ENCODE measurements at places on chromosomes 2 and 18.

DNA sequence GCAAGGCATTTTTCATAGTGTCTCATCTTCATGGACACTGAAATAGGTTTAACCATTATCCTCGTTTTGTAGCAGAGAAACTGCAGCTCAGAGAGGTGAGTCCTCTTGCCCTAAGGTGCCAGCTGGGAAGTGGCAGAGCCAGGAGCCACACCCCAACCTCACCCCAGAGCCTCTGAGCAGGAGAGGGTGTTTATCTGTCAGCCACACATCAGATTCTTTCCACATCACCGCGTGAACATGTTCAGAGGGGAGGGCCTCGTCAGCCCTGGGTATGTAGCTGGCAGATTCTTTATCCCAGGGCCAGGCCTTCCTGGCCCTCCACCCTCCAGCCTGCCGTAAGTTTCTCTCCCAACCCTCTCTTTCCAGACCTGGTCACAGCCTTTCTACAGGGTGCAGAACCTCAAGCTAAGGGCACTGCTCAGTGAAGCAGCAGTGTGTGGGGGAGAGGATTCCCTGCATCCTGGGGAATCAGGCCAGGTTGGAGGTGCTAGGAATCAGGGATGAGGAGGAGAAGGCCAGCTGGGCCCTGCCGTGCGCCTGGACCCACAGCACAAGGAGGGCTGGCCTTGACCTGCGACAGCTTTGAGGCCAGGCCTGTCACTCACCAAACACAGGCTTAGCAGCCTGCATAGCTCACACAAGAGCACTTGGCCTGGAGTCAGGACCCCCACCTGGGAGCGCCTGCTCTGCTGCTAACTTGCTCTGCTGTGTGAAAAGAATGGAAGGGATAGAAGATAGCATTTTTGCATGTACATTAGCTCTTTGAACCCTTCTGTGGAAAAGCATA, 111.3 kb upstream of the MCFD2 start:
- DNase-seq = no peak

DNA sequence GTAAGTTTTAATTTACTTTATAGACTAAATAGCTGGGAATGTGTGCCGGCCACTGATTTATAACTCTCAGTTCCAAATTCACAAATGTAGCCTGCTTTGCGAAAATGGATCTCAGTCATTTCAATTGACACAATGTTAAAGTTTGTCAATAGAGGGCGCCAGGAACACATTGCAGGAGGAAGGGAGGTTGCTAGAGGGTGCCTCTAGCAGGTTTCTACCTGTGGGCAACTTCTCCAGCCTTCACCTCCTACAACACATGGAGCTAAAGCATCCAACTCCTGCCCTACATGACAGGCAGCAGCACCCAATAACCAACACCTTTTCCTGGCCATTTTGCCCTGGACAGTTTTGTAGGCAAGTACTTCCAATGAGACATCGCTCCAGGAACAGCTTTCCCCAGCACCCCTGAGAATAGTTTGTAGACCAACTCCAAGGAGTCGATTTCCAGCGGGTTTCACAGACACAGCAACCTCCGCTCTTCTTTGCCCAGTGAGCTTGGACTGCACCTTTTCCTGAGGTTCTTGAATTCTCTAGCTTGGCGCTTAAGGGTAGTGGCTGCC, 784.8 kb upstream of the CDH2 start:
- DNase-seq = no peak

DNA sequence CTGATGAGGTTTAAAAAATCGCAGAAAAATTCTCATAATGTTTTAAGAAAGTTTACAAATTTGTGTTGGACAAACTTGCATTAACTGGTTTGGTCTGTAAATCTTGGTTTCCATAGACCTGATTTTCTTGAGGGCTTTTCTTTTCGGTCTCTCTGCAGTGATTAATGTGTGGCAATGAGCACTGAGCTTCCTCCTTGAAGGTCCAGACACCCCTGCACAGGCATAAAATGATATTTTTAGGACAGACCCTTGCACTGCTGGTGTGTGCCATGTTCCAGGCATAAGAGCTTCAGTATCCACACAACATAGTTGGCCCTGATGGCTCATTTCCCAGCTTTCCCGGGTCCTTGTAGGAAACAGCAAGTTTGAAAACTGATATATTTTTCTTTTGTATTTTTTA, 33.7 kb downstream of the MRPL33 start:
- DNase-seq = no peak

- DNase-seq = peak; percentile 20
Observed at GRCh38 chr2:225041207-225041850, 939 bp downstream of the DOCK10 start.

- DNase-seq = no peak
Observed at GRCh38 chr18:7711495-7711894, 144.4 kb downstream of the PTPRM start.

DNA sequence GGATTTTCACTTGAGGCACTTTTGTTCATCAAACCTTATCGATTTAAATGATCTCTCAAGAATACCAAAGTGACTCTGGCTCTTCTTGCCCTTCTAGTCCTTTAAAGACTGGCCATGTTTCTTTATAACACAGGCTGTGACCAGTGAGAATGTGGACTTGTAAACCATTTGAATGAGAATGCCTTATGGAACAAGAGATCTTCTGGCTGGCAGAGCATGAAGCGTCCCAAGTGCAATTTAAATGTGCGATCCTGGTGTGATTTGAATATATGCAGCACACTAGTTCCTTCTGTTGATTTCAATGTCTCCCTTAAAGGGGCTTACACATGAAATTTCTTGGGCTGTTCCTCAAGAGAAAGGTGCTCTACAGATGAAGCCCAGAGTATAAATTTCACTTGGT, 262.4 kb upstream of the CCDC68 start:
- no peak for DNase-seq

GRCh38 chr2:226725126-226725860, 74.3 kb downstream of the IRS1 start:
- no peak for DNase-seq

- DNase-seq = no peak
Observed at GRCh38 chr2:25234738-25235137, 66.4 kb upstream of the POMC start.

- no peak for DNase-seq
Observed at GRCh38 chr2:227430639-227431038, 41.3 kb upstream of the AGFG1 start.

GRCh38 chr18:24220318-24220688, 81.4 kb downstream of the CABYR start:
- no peak for DNase-seq

DNA sequence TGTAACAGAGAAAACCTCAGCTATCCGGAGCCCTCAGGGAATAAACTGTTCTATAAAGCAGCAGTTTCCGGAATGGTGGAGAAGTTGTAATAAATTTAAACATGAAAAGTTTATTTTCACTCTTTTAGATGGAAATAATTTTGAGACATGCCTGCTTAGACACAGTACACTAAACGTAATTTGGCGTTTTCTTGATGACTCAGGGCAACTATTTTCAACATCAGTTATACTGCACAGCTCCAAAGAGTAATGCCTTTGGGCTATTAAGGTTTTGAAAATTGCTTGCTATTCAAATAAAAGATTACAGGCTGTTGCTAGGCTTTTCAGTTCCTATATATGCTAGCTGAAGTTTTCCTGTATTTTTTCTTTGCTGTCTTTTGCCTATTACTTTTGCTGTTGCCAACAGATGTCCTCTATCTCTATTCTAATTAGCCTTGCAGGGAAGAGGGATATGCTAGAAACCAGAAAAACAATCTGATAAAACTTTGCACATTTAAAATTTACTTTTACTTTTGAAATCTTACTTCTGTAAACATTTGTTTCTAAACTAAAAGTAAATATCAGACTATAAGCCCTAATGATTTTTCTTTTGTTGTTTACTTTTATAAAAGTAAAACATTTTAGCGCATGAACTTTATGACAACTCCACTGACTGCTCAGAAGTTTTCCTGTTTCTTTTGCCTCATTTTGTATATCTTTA, 113.4 kb upstream of the WDSUB1 start:
- DNase-seq = no peak

- DNase-seq = no peak
Observed at GRCh38 chr2:24313744-24314632, 46.3 kb downstream of the ITSN2 start.

DNA sequence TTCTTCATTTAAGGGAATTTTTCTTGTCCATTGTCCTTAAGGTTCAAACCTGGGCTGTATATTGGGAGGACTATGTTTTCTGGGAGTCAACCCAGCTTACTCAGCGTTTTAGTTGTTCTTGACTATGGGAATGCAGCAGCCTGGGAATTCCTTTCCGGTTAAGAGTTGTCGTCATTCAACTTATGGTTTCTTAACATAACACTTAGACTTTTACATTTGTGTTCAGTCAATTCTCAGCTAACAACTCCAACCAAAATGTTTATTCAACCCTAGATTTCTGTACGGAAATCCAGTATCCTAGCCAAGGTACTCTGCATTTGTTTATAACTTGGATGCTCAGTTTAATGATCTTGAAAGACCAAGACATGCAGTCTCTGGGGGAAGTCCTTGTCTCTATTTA, 960.9 kb downstream of the CBLN2 start:
- no peak for DNase-seq

- peak; percentile 65 for DNase-seq
Observed at GRCh38 chr2:20235655-20236305, 10.8 kb upstream of the SDC1 start.

GRCh38 chr2:201860636-201861066, 54.3 kb downstream of the CDK15 start:
- peak; percentile 35 for DNase-seq

GRCh38 chr18:78927156-78927555, 52.5 kb upstream of the SALL3 start:
- DNase-seq = no peak

- no peak for DNase-seq
Observed at GRCh38 chr2:166959556-166959955, 71.3 kb downstream of the XIRP2 start.

GRCh38 chr2:178550352-178550751, 70.1 kb downstream of the PLEKHA3 start:
- no peak for DNase-seq

- DNase-seq = no peak
Observed at GRCh38 chr2:47088371-47089082, 66.6 kb downstream of the STPG4 start.

GRCh38 chr2:40317046-40317445, 134.8 kb downstream of the SLC8A1 start:
- no peak for DNase-seq

DNA sequence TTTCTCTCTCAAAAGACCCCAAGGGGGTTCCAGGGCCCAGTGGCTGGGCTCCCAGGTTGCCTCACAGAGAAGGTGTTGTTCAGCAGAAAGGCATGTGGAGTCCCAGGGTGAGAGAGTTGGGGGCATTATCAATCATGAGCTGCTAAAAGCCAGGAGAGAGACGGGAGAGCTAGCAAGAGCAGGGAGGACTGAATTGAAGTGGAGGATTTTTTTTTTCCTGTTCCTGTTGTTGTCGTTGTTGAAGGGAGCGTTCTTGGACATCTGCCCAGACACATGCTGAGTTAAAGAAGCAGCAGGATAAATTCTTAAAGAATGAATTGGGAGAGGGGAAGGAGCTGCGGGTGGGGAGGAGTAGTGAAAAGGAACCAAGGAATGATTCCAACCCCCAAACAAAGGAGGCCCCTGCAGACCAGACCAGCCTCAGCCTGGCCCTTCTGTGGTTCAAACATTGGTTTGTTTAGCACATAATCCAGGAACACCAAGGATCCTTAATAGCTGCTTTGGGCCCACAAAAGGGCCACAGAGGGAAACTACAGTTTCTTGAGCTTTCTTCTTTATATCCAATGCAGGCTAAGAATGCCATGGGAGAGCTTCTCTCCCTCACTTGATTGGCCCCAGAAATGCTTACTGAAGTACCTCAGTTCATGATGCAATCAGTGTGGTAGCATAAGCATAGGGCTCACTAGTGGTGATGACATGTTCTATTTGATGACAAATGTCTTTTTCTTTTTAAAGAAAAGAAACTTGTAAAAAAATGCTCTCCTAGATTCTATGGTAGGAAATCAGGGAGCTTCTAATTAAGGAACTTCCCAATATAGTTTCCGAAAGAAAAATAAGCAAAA, 146.0 kb downstream of the SETBP1 start:
- no peak for DNase-seq

DNA sequence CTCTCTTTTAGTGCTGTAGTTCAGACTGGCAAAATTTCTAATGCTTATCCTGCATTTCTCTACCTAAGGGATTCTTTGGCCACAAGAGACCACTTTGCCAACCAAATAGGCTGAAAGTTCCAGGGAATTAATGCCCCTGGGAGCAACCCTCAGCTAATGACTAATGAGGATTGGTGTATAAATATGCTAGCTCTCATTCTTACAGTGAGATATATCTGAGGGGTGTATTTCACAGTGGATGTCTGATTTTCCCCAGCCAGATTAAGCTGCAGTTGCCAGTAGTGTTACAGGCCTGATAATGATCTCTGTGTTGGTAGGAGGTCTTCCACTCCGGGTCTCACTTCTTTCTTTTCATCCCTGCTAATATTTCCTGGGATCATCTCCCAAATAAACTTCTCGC, 90.4 kb downstream of the GULP1 start:
- DNase-seq = no peak

GRCh38 chr2:38771632-38772031, 6.4 kb upstream of the GEMIN6 start:
- peak; percentile 53 for DNase-seq

DNA sequence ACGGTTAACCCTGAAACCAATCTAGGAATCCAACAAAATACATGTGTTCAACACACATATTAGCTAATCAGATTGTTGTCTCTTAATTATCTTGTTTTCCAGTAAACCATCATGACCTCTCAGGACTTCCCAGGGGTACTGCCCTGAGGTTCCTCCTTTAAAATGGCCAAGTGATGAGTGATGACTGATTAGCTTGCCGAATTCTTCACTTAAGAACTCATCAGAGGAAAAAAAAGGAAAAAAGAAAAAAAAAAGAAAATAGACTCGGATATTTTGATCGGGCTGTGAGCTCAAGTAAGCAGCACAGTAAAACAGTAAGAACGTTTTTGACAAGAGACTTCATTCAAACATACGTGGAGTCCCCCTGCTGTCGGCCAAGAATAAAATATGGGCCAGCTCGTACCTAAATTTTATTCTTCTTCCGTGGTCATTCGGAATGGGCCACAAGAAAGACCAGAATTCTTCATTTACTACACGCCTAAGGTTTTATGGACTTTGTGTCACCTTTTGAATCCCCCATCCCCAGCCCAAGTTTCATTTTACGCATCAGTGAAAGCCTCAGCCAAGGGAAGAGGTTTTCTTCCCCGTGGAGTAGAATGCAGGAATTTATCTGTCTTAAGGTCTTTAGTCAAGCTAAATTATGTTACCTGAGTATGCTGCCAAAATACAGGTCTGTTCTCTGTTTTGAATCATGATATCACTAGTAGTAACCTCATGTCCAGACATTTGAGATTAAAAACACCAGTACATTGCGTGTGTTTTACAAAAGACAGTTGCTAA, 40.5 kb downstream of the COLEC12 start:
- DNase-seq = no peak

Data from H54 (cell line).